ENCODE measurements at places on chromosomes 4 and X. TPM values are rescaled to one million over a fixed set of nuclear protein-coding genes. Genes with fewer than 3 reads are reported as not detected.
A peak's percentile ranks its signal among the peaks of the same experiment; 100 is the strongest.

GRCh38 chr4:140109737-140110136, 44.2 kb downstream of the MAML3 start:
- DNase-seq = no peak

GRCh38 chr4:107247738-107248137, 211.6 kb upstream of the DKK2 start:
- no peak for DNase-seq

DNA sequence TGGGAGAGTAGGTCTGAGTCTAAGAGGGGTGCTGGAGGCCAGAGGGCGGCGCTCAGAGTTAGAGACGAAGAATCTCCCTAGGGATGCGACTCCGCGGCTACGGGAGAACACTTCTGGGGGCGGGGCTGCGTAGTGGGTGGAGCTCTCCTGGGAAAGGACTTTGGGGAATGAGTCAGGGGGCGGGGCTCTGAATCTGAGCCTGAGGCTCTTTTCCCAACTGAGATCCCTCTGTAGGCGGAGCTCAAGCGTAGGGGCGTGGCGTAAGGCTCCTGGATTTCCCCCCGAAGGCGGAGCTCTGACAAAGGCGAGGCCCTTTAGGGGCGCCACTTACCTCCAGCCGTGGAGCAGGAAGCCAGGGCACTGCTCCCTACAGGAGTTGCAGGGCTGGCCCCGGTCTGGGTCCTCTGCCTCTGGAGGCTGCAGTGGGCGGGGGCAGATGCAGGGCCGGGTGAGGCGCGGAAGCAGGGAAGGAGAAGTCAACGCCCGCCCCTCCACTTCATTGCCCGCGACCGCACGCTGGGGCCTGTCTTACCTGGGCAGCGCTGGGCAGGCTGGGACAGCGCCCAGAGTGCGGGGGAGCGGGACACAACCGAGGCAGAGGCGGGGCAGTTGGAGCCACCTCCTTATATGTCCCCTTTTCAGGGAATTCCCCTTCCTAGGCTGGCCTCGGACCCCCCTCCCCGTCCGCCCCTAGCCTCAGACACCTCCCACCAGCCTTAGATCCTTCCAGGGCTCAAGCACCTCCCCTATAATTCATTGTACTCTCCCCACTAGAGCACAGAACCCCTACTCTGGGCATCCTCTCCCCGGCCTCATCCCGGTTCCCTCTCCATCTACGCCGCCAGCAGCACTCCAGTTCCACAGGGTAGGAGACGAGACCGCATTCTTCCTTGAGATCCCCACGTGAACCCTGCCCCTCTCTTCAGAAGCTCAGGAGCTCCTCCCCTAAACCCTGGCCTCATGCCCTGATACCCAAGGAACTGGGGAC, 1.6 kb downstream of the PRICKLE3 start:
- peak; percentile 93 for DNase-seq

DNA sequence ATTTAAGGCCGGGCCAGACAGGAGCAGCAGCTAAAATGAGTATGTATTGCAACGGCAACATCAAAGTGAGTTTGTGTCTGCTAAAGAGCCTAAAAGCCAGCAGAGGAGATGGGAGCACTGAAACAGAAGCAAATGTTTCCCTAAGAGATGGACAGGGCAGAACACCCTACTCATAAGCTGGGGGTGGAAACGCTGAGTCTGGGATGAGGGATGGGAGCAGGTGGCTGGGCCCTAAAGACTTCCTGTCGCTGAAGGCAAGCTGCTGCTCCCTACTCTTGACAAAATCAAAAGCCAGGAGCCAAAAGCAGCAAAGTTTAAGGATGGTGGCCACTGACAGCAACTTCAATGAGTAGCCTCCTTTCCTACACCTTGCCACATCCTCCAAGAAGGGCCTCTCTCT, 40.6 kb upstream of the NAP1L5 start:
- DNase-seq = no peak

- no peak for DNase-seq
These were observed 59.8 kb downstream of the ACOX3 start for GRCh38 chr4:8380511-8381415.

DNA sequence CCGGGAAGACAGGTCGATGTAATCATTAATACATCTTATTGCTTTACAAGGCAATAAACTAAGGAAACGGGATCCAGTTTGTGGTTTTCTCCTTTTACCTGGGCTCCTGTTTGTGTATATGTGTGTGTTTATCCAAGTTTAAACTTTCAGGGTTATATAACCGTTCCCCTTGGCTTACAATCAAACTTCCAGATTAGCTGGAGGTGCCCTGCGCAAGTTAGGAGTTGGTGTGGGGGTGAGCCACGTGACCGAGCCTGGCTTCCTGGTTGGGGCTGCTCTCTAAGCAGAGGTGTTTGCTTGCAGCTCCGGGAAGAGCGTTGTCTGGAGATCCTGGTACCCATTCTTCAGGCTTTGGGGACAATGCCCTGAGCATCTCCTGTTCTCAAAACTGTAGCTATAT, 129.2 kb downstream of the FHDC1 start:
- DNase-seq = no peak

DNA sequence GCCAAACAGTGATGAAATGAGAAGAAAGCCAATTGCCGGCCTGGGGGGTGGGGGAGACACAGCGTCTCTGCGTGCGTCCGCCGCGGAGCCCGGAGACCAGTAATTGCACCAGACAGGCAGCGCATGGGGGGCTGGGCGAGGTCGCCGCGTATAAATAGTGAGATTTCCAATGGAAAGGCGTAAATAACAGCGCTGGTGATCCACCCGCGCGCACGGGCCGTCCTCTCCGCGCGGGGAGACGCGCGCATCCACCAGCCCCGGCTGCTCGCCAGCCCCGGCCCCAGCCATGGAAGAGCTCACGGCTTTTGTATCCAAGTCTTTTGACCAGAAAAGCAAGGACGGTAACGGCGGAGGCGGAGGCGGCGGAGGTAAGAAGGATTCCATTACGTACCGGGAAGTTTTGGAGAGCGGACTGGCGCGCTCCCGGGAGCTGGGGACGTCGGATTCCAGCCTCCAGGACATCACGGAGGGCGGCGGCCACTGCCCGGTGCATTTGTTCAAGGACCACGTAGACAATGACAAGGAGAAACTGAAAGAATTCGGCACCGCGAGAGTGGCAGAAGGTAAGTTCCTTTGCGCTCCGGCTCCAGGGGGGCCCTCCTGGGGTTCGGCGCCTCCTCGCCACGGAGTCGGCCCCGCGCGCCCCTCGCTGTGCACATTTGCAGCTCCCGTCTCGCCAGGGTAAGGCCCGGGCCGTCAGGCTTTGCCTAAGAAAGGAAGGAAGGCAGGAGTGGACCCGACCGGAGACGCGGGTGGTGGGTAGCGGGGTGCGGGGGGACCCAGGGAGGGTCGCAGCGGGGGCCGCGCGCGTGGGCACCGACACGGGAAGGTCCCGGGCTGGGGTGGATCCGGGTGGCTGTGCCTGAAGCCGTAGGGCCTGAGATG, at the start of gene SHOX:
SHOX (plus strand) TSS at position 180 of the 885 bp plus-strand sequence; CDS start at position 287, 107 bp downstream.
- peak; percentile 70 for DNase-seq

DNA sequence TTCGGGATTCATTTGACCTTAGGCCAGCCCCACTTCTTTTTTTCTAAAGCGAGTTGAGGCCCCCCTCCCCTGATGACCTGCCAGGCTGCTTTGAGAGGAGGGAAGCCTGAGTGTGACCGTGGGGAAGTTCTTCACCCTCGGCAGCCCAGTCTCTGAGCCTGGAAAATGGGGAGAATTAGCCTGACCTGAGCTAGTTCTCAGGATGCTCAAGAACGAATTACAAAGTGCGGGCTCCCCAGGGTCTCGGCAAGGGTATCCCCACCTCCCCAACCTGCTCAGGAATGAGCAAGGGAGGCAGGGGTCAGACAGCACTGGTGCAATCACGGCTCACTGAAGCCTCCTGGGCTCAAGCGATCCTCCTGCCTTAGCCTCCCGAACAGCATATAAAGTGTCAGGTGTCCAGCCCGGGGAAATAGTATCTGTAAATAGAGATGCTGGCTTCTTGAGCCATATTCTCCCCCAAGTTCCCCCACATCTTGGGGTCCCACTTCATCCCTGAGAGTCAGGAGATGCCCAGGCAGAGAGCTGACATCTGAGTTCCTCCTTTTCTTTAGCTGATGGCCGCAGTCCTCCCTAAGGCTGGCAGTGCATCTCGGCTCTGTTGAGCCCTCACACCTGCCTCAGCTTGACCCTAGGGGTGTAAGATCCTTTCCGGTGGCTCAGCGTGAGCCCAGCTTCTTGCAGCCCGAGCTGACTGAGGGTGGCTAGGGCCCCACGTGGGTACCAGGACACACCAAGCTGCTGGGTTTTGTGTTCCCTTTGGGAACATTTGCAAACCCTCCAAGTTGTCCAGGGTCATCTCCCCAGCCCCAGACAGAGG, 1.6 kb downstream of the DUSP9 start:
- peak; percentile 18 for DNase-seq

DNA sequence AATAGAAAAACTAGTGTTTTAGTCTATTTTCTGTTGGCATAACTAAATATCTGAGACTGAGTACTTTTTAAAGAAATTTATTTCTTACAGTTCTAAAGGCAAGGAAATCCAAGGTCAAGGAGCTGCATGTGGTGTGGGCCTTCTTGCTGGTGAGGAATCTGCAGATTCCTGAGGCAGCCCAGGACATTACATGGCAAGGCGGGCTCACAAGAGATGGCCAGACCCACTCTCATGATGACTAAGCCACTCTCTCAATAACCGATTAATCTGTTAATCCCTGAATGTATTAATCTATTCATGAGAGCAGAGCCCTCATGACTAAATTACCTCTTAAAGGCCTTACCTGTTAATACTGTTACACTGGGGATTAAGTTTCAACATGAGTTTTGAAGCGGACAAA, 340.8 kb downstream of the GRXCR1 start:
- no peak for DNase-seq

- DNase-seq = no peak
These were observed 228.8 kb downstream of the SHROOM3 start for GRCh38 chr4:76663824-76664223.

DNA sequence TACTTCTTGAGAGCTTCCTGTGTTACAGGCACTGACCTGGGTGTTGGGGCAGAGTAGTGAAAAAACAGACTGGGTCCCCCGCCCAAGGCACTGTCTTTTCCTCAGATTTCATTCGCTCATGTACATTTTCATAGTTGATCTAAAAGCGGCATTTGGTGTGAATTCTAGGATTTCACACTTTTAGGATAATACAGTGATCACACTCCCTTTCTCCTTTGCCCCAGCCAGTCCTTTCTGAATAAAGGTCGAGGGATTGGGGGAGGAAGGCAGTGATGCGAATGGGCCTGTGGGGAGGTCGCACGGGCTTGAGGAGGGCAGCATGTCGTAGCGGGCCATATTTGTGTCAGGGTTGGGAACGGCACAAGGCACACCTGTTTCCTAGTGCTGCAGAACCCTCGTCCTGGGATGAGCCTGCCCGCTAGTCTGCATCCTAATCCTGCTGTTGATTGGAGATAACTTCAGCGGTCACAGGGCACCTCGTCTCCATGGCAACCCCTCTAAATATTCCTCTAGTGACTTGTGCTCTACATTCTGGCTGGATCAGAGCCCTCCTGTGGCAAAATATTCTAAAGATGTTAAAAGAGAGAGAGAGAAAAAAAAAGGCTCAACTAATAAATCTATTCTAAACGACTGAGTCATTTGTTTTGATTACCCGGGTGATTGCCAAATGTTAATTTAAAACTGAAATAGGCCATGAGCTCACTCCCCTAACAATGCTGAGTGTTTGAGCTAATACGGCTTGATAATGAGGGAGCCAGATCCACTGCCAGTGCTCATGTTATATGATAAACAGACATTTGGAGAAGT, 21.8 kb downstream of the FHL1 start:
- no peak for DNase-seq

DNA sequence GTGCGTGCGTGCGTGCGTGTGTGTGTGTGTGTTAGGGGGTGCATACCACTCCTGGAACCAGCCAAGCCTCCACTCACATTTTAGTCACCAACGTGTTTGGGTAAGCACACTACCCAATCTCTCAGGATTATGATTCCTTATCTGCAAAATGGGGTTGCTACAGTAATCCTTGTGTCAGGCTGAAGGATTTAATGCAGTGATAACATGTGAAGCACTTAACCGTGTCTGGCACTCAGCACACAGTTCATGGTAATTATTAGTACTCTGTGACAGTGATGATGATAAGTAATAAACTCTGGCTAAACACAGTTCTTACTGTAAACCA, 57.3 kb downstream of the CLDN22 start:
- DNase-seq = no peak

DNA sequence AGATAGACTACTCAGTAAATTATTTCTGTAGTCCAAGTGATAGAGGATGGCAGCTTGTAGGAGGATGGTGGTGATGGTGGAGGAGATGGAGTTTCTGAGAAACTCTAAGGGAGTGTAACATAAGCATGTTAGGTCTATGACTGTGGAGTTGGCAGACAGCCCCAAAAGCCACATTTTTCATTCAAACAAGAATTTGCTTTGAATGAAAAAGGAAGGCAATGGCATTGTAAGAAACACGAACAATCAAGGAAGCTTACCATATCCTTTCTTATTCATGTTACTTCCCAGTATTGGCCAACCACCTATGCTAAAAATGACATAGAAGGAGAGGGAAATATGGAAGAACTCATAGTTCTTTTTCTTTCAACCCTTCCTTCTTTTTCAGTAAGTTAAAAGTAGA, 18.7 kb upstream of the SEC24B start:
- no peak for DNase-seq

GRCh38 chr4:141763374-141763773, 127.0 kb downstream of the IL15 start:
- DNase-seq = no peak

DNA sequence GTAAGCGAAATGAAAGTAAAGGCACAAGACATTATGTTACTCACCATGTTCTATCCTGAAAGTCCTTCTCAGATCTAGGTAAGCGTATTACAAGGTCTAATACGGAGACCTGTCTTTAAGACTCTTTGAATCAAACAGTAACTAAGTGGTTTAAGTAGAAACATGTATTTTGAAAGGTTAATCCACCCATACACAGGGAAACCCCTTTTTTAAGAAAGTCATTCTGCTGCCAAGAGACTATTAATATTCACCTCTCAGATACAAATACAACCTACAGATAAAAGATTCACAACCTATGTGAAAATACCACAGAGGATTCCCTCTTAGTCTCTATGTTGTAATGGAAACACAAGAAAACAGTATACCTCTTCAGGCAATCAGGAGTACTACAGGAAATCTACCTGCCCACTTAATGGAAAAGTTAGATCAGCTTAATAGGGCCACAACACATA, 63.2 kb upstream of the TNIP3 start:
- DNase-seq = no peak

- DNase-seq = no peak
These were observed 183.5 kb upstream of the FSTL5 start for GRCh38 chr4:162347156-162347841.

- no peak for DNase-seq
These were observed 73.7 kb downstream of the ELOVL6 start for GRCh38 chr4:110124711-110125110.

Gene GYPA
- total RNA-seq = 0.37 TPM

Gene BEX3
- total RNA-seq = 204 TPM

Gene CXCL9
- 1.3 TPM for total RNA-seq

Gene SOX3
- not detected for total RNA-seq

Gene PDLIM3
- 82.7 TPM for total RNA-seq

Gene FTSJ1
- 49.1 TPM for total RNA-seq

Gene DUSP9
- total RNA-seq = not detected
